ENCODE measurements at places on chromosomes 3 and 15.

DNA sequence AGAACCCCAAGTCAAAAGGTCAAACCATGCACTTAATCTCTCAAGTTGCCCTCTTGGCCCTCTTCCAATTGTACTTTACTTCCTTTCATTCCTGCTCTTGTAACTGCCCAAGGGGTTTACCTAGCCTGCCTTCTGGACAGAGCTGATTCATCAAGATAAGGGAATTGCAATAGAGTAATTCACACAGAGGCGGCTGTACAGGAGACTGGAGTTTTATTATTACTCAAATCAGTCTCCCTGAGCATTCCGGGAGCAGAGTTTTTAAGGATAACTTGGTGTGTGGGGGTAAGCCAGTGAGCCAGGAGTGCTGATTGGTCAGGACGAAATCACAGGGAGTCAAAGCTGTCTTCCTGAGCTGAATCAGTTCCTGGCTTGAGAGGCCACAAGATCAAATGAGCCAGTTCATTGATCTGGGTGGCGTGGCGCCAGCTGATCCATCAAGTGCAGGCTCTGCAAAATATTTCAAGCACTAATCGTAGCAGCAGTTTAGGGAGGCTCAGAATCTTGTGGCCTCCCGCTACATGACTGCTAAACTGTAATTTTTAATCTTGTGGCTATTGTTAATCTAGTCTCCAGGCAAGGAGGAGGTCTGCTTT, 590.0 kb downstream of the EPHA3 start:
- no peak for DNase-seq

DNA sequence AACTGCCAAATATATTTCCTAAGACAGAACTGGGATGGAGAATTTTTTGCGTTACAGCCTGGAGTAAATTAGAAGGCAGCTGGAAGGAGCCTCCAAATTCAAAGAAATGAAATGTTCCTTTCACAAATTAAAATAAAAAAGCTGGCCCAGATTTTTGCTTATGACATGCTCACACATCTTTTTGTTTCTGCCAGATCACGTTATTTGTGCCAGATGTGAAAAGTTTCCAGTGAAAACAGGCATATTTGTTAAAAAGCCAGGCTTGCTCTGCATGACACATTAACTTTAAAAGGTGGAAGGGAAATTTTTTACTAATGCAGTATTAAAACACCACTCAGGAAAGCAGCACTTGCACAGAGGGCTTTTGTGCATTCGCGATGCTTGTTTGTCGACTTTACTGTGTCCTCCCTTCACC, 23.3 kb upstream of the ACKR4 start:
- no peak for DNase-seq

DNA sequence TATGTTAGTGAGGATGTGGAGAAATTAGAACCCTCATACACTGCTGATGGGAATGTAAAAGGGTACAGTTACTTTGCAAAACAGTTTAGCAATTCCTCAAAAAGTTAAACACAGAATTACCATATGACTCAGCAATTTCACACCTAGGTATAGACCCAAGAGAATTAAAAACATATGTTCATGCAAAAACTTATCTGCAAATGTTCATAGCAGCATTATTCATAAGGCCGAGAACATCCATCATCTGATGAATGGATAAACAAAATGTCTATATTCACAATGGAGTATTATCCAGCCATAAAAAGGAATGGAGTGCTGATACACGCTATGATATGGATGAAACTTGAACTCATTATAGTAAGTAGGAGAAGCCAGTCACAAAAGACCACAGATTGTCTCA, 10.3 kb downstream of the SEC13 start:
- no peak for DNase-seq

GRCh38 chr15:27955087-27955486, 144.0 kb downstream of the OCA2 start:
- no peak for DNase-seq

DNA sequence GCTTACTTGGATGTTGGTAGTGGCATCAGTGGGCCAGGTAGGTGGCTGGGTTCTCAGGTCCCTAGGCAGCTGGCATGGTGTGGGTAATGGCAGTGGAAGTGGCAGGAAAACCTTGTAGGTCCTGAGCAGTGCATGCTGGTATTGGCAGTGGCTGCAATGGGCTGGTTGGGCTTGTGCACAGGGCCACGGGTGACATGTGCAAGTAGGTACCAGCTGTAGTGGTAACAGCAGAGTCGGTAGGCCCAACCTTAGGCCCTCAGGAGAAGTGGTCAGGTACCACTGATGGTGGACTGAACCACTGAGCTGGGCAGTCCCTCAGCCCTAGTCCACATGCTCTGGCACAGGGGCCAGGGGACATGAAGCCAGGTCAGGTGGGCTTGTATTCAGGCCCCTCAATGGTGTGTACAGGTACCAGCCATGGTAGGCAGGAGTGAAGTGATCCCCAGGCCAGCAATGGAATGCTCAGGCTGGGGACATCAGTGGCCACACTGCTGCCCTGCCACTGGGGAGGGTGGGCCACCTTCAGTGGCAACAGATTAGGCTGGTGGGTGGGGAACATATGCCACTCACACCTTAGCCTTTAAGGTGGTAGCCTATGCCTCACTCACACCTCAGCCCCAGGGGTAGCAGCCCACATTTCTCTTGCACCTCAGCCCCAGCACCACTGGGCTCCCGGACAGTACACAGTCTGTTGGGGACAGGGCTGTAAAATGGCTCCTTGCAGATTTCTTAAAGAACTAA, 118.1 kb downstream of the LRRK1 start:
- no peak for DNase-seq

- DNase-seq: peak; percentile 13
These were observed 123.5 kb downstream of the RPLP1 start for GRCh38 chr15:69576035-69576526.
